ENCODE measurements at places on chromosomes 6 and 20. TPM values are rescaled to one million over a fixed set of nuclear protein-coding genes. Genes with fewer than 3 reads are reported as not detected.

TCF15 gene
- not detected for polyA plus RNA-seq

PBOV1 gene
- not detected for polyA plus RNA-seq

ADGRF4 gene
- not detected for polyA plus RNA-seq

PLG gene
- polyA plus RNA-seq = not detected

GRIK2 gene
- polyA plus RNA-seq = not detected

PAX1 gene
- polyA plus RNA-seq = not detected

All from CD14-positive monocyte (primary cell).